ENCODE measurements at places on chromosomes 12 and 14. TPM values are rescaled to one million over a fixed set of nuclear protein-coding genes. Genes with fewer than 3 reads are reported as not detected.

Gene KRT74
- polyA plus RNA-seq = not detected

DNA sequence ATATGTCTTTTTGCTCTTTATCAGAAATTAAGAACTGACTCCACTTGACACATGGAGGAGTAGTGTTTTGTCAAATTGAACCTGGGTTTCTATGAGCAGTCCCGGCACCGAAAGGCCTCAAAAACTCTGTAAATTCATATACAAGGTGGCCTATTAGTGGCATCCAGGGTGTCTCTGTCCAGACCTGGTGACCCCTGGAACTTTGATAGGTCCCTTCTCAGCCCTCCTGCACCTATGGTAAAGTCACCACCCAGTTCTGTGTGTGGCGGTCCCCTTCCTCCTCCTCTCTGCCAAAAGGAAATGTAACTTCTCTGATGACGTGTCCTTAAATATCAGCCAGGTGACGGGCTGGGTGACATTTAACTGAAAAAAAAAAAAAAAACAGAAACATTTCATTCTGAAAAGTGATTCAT, 204.0 kb upstream of the FOXN3 start:
- DNase-seq = no peak

DNA sequence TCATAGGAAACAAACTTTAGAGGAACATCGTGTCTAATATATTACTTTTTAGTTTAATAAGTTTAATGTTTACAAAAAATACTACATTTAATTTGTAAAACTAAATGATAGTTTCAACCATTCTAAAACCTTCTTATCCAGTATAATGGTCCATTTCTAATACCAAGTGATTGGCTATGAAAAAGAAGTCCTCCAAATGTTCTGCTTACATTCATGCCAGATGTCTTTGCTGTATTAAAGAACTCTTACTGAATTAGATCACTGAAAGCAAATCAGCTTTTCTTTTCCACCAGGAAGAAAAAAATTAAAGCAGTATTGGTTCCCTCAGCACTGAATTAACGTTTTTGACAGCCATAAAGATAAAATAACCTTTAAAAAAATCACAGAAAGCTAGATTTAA, 3.7 kb downstream of the NOVA1 start:
- no peak for DNase-seq

DNA sequence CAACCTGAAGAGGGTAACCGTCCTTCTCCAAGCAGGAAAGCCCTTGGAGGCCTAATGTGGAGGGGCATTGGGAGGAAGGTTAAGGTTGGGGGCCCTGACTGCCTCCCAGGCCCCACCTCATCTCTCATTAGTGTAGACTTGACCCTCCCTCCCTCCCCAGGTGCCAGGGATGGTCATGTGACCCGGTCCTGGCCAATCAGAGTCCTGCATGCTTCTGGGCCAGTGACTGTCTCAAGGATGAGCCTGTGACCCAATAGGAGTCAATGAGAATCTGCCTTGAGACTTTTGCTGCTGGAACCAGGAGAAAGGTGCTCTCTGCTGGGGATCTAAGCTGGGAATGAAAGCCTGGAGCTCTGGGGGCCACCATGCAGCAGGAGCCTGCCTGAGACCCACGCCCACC, 70.8 kb downstream of the NCOR2 start:
- no peak for DNase-seq

Gene PLD4
- 2.2 TPM for polyA plus RNA-seq

Gene PTPRQ
- polyA plus RNA-seq = 32.0 TPM

Gene MYH7
- 0.30 TPM for polyA plus RNA-seq

GRCh38 chr12:5038781-5039311, 4.8 kb upstream of the KCNA5 start:
- DNase-seq = no peak

Gene MMP17
- polyA plus RNA-seq = 0.55 TPM

- no peak for DNase-seq
Measured at GRCh38 chr14:22626590-22626989, 17.6 kb downstream of the OR6J1 start.

Gene TTC6
- polyA plus RNA-seq = 0.98 TPM

GRCh38 chr12:132137483-132138125, 6.5 kb downstream of the DDX51 start:
- DNase-seq = no peak

DNA sequence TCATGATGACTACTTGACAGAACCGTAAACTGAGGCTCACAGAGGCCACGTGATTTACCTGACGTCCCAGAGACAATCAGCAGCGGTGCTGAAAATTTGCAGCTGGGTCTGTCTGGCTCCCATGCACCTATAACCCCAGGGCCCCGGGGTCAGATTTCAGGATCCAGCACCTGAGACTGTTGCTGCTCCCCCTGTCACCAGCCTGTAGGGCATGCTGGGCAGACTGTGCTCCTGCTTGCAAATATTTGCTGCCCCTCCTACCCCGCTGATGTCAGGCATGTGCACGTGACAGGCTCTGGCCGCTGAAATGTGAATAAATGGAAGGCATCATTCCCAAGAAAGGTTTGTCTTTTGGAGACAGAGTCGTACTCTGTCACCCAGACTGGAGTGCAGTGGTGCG, 6.0 kb downstream of the MMAB start:
- DNase-seq = no peak

Gene MYF5
- not detected for polyA plus RNA-seq

Gene EPS8
- 61.5 TPM for polyA plus RNA-seq

DNA sequence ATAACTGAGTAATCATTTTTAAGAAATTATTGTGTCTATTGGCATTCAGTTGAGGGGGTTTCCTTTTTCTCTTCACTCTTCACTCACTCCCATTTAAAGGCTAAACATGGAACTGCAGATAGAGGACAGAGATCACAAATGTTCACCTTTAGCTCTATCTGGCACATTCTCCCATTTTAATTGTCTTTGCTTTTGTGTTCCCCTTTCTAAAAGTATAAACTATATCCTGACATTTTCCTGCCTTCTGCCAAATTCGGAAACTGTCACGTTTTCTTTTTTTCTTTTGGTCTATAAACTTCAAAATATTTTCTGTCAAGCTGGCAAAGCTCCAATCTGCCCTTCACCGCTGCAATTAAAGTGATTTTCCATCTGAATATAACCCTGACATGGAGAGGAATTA, 219.8 kb upstream of the CDKN3 start:
- no peak for DNase-seq

Gene SSPN
- 36.0 TPM for polyA plus RNA-seq

DNA sequence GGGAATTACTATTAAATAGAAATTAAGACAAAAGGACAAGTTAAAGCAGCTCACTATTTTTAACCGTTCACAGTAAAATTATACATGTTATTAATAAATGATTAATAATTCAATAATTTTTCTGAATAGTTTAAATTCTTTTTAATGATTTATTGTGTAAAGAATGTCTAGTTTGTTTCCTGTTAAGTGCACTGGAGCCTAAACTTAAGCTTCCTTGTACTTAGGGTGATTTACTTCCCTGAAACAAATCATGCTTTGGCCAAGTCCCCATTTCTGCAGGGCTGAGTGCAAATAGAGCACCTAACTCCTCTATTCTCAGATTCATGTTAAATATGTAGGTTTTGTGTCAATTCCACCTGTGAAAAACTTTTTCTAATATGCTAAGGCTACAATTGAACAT, 188.9 kb upstream of the PDZRN4 start:
- DNase-seq = peak; percentile 19

DNA sequence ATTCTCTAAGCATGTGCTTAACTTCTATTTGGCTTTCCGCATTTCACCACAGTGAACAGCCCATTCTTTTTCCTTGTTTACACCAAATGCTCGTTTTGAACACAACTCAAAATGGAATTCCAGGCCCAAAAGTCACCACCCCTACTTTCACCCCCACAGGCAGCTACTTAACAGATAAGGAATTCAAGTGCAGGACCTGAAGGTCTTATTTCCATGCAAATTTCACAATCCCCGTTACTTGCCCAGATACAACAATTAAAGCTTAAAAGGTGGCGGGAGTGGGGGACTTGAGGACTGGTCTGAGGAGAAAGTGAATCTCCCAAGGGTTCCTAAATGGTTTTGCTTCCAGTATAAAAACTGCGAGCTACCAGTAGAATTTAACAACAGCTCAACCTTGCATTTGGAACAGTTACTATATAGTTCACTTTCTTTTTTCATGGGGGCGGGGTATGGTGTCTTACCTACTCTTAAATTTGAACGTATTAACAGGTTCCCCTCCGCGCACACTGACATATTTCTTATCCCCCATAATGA, 3.7 kb downstream of the USP44 start:
- no peak for DNase-seq

Gene TSPAN8
- 23.8 TPM for polyA plus RNA-seq

Measured in left renal pelvis (tissue), 4 donors.